ENCODE measurements at places on chromosomes 2 and 18.

DNA sequence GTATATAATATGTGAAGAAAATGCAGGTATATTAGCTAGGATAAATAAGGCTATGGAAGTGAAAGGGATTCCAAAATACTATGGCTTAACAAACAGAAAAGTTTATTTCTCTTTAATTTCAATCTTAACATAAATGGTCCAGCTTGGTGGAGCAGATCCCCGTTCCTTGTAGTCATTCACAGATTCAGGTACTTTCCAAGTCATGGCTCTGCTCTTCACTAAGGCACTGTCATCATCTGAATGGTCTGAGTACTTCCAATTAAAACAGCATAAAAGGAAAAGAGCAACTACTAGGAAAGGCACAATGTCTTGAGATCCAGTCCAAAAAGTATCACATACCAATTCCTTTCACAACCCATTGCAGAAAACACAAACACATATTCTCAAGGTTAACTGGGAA, 63.4 kb downstream of the OLA1 start:
- no peak for DNase-seq

DNA sequence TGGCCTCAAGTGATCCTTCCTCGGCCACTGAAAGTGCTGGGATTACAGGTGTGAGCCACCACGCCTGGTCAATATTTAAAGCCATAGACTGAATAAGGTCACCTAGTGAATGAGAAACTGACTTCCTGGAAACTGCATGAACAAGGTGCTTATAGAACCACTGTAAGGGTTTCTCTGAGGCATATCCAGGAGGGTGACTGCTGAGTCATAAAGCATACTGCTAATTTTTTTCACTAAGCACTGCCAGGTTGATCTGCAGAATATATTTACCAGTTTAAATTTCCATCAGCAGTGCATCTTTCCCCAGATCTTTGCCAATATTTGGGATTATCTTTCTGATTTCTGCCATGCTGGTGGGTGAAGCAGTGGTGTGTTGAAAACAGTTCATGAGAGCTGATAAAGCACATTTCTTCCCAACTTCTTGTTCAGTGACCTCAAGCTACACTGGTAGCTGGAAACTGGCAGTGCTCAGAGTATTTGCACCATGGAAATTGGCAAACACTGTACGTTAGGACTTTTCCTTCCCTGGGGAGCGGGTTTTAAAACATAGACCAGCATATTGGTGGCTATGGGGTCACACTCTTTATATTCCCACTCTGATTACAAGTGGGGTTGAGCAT, 4.2 kb upstream of the CLIP4 start:
- no peak for DNase-seq

- peak; percentile 92 for DNase-seq
Measured at GRCh38 chr18:57630002-57630753, 8.5 kb upstream of the NARS1 start.

DNA sequence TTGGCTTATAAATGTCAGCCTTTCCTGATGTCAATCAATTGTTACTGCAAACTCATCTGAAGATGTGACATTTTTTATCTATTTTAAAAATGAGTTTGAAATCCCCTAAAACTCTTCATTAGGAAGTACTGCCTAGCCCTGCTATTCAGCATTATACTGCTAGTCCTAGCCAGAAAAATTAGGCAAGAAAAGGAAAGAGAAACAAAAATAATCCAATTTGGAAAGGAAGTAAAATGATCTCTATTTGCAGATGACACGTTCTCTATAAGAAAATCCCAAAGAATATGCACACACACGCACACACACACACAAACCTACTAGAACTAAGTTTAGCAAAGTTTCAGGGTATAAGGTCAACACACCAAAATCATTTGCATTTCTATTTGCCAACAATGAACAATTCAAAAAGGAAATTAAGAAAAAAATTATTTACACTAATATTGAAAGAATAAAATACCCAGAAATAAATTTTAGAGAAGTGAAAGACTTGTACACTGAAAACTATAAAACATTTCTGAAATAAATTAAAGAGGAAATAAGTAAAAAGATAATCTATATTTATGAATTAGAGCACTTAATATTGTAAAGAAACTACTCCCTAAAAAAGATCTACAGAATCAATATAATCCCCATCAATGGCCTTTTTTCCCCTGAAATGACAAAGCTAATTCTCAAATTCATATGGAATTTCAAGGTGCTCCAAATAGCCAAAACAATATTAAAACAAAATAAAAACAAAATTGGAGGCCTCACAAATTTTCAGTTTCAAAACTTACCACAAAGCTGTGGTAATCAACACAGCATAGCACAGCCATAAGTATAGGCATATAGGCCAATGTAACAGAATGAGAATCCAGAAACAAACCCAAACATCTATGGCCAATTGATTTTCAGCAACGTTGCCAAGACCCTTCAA, 433.7 kb upstream of the TRIB2 start:
- no peak for DNase-seq

DNA sequence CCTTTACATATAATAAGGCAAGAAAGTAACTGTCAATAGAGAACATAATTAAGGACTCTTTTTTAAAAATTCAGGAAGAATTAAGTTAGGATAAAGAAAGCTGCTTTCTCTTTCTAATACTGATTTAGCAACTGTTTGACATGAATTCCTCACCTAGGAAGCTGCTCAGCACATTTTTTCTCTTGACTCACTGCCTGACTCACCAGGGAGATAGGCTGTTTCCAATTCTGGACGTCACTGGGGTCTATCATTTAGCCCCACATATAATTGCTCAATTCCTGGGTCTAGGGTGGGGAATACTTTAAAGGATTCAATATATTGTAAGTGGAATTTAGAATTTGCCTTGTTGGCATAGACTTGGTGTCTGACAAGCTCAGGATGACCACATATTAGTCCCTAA, 50.8 kb upstream of the UGP2 start:
- DNase-seq = no peak

DNA sequence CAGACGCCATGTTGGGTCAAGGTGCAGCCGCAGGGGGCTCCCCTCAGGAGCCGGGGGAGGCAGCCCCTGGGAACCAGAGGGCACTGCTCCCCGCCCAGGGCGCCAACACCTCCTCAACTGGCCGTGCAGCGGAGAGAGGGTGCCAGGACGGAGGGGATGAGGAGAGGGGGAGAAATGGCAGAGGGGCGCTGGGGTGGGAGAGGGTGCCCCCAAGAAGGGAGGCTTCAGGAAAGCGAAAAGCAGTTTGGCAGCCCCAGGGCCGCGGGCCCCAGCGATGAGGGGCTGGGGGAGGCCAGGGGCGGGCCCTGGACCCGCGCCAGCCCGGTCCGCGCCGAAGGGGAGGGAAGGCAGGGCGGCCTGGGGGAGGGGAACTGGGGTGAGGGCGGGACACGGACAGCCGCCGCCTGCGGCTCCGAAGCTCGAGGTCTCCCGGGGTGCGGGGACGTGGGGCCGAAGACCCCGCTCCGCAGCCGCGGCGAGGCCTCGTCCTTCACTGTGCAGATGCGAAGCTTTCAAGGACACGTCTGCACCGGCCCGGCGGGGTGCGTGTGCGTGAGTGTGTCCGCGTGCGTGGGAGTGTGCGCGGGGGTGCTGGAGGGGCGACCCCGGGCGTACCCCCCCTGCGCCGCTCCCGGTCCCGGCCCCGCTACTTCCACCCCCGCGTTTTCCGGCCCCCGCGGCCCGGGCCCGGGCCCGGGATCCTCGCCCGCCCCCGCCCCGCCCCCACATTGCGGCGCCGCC, 1.4 kb downstream of the DNMT3A start:
- no peak for DNase-seq

DNA sequence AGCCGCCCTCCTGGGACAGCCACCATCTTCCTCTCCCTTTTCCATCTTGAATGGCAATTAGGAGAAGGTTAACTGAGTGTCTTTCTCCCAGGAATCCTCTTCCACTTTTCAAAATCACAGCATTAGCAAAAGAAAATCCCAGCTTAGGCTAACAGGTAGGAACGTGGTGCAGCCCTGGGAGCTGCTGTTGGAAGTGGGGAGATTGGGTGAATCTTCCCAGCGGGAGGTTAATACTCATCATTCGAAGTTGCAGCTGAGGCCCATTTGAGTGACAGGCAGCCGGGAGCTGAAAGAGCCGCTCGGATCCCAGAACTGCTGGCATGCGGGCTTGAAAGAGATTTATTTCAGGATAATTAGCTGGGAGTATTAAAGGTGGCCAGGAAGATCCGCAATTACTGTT, 306.0 kb downstream of the BCL11A start:
- DNase-seq = no peak

GRCh38 chr18:45437366-45437765, 177.9 kb upstream of the SLC14A2 start:
- no peak for DNase-seq

- DNase-seq = no peak
Measured at GRCh38 chr18:36155851-36156757, 26.4 kb downstream of the ELP2 start.

All from CD4-positive, alpha-beta T cell treated with Interferon gamma for 1 hour (primary cell).